NCI-H524 (cell line): ENCODE measurements at places on chromosomes 7 and 10.

GRCh38 chr10:108180878-108181277, 1016.4 kb upstream of the SORCS1 start:
- DNase-seq, result no peak

DNA sequence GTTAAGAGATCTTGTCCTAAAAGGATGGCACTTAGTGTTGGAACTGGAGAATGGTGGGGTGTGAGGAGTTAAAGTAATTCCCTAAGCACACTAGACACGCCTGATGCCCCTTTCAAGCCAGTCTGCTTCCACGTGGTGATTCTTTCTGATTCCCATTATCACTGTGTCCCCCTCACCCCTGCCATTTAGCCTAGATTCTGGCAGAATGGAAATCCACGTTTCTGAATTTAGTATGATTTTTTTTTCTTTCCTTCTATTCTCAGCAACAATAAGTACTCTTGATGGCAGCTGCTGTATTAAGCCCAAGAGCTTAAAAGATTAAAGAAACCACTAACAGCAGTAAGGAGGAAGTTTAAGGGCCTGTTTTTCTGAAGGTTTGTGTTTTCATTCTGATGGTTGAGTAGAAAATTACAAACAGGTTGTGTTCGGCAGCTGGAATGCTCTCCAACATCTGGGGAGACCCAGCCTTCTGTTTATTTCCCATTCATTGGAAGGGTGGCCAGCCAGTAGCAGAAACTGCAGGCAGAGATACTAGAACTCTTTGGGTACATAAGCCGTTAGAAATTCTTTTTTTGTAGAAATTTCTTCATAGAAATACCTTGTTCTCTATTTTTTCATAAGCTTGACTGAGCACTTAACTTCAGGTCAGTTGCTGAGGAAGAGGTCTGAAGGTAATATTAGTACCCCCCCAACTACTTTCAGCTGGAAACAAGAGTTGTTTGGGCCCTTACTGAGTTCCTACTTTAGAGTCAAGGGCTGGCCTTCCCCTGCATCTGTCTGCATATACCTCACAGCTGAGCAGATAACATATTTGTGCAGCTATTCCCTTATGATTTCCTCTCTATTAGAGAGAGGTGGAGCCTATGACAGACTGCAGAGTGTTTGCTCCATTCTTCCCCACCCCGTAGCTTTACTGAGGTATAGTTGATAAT, 355.1 kb downstream of the AUTS2 start:
- peak; percentile 87 for DNase-seq

- no peak for DNase-seq
Observed at GRCh38 chr7:44279286-44279685, 46.1 kb downstream of the CAMK2B start.

DNA sequence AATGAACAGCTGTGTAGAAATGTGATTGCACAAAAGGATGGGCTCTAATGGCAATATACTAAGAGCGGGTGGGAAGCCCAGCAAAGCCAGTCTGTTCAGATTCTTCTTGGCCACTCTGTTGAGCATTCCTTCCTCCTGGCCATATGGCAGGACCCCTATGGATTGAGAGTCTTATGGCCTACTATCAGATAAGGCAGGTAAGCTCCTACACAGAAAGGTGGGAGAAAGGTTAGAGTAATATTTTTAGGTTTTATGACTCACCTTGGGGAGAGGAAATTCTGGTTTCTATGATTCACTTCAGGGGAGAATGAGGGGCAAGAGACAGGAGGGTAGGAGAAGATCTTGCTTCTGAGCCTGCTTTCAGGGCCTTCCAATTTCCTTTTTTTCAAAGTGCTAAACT, 15.1 kb upstream of the AKR1B10 start:
- DNase-seq, result no peak

DNA sequence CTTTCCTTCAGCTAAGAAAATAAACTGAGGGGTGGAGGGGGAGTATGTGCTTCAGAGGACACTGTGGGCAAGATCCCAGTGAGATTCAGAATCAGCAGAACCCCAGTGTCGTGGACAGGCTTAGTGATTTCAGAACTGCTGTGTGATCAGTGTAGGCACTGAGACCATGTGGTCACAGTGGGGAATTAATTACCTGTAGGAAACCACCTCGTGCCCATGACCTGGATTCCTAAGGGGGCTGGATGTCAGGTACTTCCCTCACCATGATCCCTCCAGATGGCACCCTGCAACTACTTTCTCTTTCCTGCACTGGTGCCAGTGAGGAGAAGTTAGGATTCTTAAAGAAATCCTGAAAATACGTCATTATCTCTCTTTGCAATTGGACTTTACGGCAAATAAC, 64.4 kb downstream of the HBP1 start:
- no peak for DNase-seq

DNA sequence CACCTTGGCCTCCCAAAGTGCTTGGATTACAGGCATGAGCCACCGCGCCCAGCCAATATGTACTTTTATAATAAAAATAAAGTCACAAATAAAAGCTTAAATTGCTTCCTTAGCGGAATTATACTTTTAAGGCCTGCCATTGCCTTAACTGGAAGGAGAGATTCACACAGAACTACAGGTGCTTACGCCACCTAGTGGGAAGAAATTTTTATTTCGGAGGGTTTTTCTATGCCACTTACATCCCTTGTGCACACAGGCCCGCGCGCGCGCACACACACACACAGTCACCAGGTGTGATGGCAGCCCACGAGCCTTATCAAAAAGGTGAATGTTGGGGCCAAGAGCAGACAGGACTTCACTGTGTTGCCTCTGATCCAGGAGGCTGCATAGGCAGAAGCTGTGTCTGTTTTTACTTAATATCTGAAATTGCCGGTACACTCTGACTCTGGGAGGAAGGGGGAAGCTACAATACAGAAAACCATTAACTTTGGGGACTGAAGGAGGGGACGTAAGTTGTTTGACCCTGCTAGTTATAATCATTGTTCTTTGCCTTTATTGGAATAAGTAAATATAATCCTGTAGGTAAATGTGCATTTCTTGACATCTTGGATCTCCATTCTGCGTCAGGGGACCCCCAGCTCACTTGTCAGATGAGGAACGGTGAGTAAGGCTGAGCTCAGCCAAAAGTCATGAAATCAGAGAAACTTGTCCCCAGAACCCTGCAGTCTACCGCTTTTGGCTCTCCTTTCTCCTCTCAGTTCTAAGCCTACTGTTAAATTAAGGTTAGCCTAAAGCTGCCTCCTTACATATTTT, 87.1 kb downstream of the SLC16A9 start:
- peak; percentile 64 for DNase-seq

DNA sequence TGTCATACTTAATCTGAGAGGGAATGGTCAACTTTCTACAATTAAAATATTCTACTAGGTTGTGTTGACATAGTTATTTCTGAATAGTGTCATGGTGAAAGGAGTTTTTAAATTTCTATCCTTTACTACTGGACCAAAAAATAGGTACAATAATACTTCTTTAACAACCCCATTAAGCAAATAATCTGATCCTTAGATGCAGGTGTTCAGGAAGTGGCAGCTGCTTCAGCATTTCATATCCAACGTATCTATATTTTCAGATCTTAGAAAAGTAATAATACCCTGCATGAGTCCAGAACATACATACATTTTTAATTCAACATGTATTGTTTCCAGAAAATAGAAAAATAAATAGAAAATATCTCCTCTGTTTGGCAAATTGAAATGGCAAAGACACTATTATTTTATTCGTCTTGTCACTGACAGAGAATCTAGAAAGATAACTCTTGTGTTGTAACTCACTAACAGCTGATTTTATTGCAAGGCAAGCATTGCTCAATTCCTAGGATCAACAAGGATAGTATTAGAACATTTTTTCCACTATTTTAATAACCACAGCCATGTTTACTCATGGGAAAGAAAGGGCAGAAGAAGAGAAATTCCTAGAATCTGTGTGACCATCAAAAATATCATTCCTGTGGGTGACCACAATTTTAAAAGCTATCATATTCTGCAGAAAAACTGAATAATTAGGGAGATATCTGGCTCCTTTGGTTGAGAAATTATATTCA, 159.3 kb upstream of the CNTNAP2 start:
- no peak for DNase-seq

GRCh38 chr7:20401861-20402746, 71.4 kb downstream of the ITGB8 start:
- DNase-seq, result no peak

- DNase-seq, result no peak
Observed at GRCh38 chr7:98091523-98091922, 15.1 kb upstream of the LMTK2 start.
